ENCODE measurements at places on chromosomes 11 and 22. TPM values are rescaled to one million over a fixed set of nuclear protein-coding genes. Genes with fewer than 3 reads are reported as not detected.

The CDKN1C gene
- 0.65 TPM for total RNA-seq

The C1QTNF5 gene
- total RNA-seq = not detected

The TMPRSS13 gene
- total RNA-seq = not detected

The ACRV1 gene
- not detected for total RNA-seq

The PMM1 gene
- total RNA-seq = 29.0 TPM

The MS4A12 gene
- not detected for total RNA-seq

The ELFN2 gene
- total RNA-seq = 7.6 TPM

The TIMP3 gene
- total RNA-seq = 2.0 TPM

The KRTAP5-2 gene
- total RNA-seq = not detected

The USP2 gene
- total RNA-seq = 0.30 TPM

The IL17RA gene
- 4.6 TPM for total RNA-seq

The CYP2D6 gene
- 0.69 TPM for total RNA-seq

The FAM180B gene
- not detected for total RNA-seq

The PDHX gene
- 34.9 TPM for total RNA-seq

The PDE3B gene
- total RNA-seq = 2.4 TPM

The NARS2 gene
- 17.1 TPM for total RNA-seq

The H19 gene
- 6.6 TPM for total RNA-seq

The OMP gene
- not detected for total RNA-seq

The ESAM gene
- 13.3 TPM for total RNA-seq

The OR52E8 gene
- not detected for total RNA-seq

The GPHA2 gene
- total RNA-seq = not detected

The FOSL1 gene
- total RNA-seq = 202 TPM

The SULT4A1 gene
- total RNA-seq = not detected
